Hypothalamus (tissue), 51 donors: ENCODE measurements at places on chromosomes 3 and 15.

- no peak for DNase-seq
Measured at GRCh38 chr3:137792626-137793271, 28.6 kb downstream of the SOX14 start.

DNA sequence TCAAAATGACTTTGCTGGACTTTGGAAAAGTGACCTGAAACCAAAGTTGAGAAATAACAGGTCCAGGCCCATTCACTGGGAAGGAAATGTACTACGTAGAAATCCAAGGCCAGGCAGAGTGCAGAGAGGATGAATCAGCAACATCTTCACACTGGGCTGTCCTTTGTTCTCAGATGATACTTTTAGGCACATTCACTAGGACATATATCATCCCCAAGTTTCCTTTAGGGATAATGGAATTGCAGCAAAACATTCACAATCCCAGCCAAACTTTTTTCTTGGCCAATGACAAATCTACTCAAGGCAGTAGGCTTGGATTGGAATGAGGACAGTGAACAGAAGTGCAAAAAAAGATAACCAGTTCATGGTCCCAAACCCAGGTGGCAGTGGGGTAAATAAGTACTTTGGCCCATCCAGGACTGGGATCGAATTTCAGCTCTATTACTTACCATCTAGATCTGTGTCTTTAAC is 75.1 kb downstream of the CLDN11 start:
- no peak for DNase-seq

- no peak for DNase-seq
Measured at GRCh38 chr15:32867313-32867626, 149.5 kb downstream of the GREM1 start.

GRCh38 chr3:64445109-64445943 is 220.1 kb upstream of the PRICKLE2 start:
- peak; percentile 24 for DNase-seq

DNA sequence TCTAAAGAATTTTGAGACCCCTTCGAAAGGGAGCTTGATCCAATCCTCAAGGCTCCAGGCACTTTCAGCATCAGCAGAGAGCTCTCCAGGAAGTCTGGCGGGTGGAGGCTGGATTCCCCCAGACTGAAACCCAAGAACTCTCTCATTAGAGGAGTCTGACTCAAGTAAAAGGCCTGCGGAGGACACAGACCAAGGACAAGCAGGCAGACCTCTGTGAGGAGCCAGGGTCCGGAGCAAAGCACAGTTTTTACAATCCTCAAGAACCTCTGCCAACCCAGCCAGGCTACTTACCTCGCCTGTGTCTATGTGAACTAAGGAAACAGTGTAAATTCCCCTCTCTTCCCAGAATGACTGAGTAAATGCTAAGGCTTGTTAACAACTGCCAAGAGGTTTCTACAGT is 86.2 kb downstream of the FBN1 start:
- no peak for DNase-seq

GRCh38 chr3:114903213-114903612 is 243.9 kb downstream of the ZBTB20 start:
- no peak for DNase-seq

DNA sequence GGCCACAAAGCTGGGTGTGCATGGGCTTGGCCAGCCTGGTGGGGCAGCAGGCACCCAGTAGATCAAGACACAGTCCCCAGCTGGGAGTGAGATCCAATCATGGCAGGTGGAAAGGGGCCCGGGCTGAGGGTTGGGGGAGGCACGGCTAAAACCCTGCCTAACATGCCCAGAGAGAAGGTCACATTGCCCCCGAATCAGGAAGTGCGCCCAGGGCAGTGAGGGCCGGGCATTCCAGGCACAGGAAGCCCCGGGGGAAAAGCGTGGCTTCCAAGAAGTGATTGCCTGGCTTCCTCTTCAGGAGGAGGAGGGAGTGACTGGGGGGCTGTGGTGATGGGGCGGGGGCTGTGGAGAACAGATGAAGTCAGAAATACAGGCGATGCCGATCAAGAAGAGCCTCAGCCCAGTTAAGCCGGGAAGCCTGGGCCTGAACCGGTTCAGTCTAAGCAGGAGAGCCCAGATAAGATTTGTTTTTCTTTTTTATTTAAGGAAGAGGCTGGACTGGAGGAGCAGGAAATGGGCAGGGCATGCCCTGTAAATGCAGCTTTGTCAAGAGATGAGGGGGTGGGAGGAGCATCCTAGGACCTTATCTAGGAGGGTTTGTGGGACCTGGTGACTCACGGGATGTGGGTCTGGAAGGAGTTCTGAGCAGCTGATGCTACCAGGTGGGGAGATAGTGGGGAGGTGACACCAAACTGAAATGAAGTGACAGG is 83.9 kb downstream of the CHSY1 start:
- no peak for DNase-seq

GRCh38 chr3:194296454-194297263 is 54.5 kb downstream of the CPN2 start:
- DNase-seq: no peak

GRCh38 chr3:118990823-118991560 is 43.7 kb downstream of the IGSF11 start:
- no peak for DNase-seq

GRCh38 chr15:68651916-68652525 is 73.2 kb downstream of the CORO2B start:
- DNase-seq: peak; percentile 84

GRCh38 chr15:53031469-53031868 is 241.3 kb upstream of the ONECUT1 start:
- no peak for DNase-seq

DNA sequence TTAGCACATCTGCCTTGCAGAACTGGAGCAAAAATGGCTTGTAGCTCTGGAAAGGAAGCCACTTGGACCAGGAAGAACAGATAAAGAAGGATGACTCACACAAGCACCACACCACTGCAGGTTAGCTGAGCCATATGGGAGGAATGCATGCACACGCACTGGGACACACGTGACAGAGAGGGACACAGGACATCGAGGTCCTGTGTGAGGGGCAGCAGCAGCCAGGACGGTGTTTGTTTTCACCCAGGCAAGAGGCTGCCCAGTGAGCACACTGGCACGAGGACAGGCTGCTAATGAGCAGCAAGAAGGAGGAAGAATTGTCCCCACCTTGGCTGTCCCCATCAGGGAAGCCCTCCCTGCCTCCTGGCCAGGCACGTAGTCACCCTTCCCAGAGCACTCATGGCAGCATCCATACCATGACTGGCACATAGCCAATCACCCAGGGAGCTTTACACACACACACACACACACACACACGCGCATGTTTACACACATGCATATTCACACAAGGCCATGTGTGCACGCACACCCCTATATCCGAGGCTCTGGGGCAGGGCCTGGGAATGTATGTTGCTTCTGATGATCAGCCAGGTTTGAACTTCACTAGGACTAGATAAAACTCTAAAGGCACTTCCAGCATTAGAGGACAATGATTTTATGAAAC is 24.0 kb upstream of the SPTBN5 start:
- no peak for DNase-seq

DNA sequence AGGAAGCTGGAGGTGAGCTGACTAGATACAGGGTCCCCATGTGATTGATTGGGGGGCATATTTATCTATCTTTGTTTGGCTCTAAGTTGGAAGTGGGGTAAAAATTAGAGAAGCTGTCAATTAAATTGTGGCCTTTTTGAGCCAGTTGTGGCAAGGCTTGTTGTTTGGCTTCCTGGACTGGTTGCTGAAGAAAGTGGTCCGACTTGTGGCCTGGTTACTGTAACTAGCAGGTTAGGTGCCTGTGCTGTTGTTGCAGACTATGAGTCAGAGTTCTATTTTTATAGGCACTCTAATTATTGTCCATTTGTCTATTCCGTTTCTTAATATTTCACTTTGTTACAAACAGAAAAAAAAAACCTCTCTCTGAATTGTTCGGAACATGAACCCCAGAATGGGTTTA is 129.1 kb upstream of the CNTN6 start:
- DNase-seq: no peak

DNA sequence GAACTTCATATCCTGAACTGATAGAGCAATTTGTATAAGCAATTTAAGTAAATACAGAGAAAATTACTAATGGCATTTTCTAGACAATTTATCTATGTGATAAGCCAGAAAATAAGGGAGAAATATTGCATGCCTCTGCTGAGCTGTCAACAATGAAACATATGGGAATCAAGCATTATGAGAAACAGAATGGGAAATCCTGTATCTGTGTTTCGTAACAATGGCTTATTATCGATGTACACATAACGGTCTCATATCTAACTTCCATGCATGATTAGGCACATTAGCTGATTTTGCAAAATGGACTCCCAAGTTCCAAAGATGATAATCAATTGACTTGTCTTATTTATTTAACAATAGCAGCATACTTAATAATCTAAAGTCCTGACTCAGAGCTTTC is 30.4 kb upstream of the KCNMB2 start:
- DNase-seq: no peak

- DNase-seq: no peak
Measured at GRCh38 chr3:177066068-177066467, 131.2 kb downstream of the TBL1XR1 start.

DNA sequence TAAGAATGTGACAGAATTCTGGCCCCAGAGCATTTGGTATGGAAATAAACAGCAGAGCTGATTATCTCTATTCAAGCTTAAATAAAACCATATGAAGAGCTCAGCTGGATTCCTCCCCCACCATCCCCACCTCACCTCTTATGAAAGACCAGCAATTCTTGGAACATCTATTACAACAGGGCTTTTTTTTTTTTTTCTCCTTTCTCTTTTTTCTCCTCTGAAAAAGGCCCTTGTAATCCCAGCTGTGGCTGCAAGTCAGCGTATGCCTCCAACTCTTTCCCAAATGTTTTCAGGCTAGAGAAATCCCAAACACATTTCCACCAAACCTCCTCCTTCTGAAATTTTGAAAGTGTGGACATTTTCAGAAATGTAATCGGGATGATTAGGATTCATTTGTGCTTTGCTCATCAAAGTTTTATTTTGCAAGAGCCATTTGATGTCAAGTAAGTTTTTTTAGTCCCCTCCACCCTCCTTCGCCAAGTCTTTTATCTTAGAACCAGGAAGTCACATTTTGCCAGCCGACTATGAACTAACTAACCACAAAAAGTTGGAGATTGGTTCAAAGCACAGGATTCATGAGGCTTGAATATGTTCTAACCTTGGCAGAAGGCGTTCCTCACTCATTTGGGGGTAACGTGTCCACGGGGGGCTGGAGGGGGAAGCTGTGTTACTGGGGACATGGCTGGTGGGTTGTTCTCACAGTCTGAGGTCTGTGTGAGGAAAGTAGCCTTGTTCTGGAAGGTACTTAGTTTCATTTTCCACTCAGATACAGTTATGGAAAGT is 142.0 kb upstream of the PDZRN3 start:
- no peak for DNase-seq

DNA sequence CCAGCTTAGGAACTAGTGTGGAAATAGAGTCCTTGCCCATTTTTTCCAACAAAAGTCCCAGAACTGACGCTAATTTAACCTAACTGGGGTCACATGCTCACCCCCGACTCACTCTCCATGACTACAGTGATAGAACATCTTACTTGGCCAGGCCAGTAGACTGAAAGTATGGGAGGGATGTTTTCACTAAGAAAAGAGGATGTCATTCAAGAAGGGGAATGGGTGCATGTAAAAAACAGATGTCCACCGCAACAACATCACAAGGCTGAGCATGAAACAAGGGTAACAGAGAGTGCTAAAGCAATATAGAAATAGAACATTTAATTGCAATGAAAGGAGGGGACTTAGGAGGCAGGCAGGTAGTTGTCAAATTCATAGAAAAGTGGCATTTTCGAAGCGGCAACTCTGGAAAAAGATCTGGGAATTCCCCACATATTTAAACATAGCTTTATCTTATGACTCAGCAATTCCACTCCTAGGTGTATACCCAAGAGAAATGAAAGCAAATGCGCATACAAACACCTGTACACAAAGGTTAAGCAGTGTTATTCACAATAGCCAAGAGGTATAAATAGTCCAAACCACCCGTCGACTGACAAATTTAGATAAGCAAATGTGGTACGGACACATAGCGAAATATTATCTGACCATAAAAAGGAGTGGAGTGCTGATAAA is 41.1 kb upstream of the UBE2E2 start:
- DNase-seq: no peak

DNA sequence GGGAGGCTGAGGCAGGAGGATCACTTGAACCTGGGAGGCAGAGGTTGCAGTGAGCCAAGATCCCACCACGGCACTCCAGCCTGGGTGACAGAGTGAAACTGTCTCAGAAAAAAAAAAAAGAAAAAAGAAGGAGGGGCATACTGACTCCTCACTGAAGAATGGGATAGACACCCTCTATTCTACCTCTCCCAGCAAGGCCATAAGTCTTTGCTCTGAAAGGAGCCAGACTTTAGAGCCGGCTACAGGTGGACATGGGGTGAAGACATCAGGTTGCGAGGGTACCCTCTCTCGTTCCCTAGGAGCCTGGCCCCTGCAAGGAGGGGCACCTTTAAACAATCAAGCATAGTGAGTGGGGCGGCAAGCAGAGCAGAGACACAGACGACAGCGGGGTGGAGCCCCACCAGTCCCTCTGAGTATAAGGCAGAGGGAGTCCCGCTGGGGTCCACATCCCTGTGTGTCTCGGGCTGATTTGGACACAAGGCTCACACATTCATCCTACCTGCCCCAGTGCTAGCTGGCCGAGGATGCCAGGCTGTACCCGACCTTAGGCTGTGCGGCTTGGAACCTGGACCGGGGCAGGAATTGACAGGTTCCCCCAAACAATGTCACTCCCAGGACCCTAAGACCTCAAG is 1.1 kb downstream of the GRAMD2A start:
- no peak for DNase-seq
